ENCODE measurements at places on chromosomes 11 and 22.
A peak's percentile ranks its signal among the peaks of the same experiment; 100 is the strongest.

DNA sequence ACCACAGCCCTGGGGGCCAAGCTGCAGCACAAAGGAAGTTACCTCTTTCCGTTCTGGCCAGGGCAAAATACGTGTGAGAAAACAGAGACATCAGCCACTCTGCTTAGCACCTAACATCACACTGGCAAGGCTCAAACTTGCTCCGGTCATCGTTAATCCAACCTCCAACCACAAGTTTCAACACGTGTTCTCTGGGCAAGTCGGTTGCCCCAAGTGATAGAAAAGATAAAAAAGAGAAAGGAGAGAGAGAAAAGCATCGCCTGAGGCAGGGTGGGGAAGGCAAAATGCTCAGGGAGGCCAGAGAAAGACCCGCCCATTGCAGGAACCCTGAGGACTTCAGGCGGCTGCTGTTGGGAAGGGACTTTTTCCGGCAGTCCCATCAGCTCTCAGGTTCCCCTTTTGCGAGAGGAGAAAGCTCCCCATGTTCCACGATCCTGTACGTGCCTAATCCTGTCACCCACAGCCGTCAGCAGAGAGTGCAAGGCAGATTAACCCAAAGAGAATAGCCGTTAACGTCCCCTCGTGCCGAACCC is 18.5 kb upstream of the B4GALNT4 start:
- DNase-seq = no peak

GRCh38 chr11:128627666-128628324 is 40.4 kb upstream of the ETS1 start:
- DNase-seq = no peak

- peak; percentile 61 for DNase-seq
Measured at GRCh38 chr11:128695539-128696221, 1.8 kb downstream of the FLI1 start.

DNA sequence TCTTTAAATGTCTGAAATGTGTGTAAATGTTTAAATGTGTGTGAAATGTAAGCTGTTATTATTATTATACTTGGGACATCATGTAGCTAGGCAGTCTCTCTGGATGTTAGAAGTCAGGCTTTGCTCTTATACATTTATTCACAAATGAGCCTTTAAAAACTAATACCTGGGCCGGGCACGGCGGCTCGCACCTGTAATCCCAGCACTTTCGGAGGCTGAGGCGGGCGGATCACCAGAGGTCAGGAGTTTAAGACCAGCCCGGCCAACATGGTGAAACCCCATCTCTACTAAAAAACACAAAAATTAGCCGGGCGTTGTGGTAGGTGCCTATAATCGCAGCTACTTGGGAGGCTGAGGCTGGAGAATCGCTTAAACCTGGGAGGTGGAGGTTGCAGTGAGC is 21.7 kb upstream of the CTTN start:
- DNase-seq = no peak

DNA sequence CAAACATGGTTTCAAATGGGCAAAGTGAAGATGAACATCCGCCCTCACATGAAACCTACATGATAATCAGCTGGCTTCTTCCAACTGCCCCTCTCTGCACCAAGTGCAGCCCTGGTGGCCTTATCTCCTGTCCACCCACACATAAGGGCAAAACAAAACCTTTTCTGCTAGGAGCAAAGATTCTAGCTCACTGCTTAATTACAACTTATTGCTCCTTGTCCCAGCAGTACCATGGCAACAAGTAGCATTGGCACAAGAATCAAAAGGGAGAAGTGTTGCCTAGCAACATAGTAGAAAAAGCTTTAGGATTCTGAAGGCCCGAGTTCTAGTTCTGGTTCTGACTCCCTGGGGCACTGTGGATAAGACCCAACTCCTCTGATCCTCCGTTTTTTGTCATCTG is 68.7 kb upstream of the BMAL1 start:
- no peak for DNase-seq

GRCh38 chr11:35624316-35624715 is 6.1 kb downstream of the FJX1 start:
- DNase-seq = no peak

GRCh38 chr11:12927221-12927620 is 81.9 kb upstream of the RASSF10 start:
- DNase-seq = no peak

GRCh38 chr22:50734986-50735738 is 2.8 kb upstream of the ACR start:
- no peak for DNase-seq

- no peak for DNase-seq
Measured at GRCh38 chr22:35197071-35197470, 60.2 kb upstream of the HMGXB4 start.

- no peak for DNase-seq
Measured at GRCh38 chr11:77144857-77145428, 16.9 kb downstream of the MYO7A start.

- DNase-seq = peak; percentile 77
Measured at GRCh38 chr22:25447686-25448434, 116.6 kb upstream of the GRK3 start.

- DNase-seq = no peak
Measured at GRCh38 chr11:65500387-65501185, 1.7 kb downstream of the MALAT1 start.

GRCh38 chr11:1138097-1138496 is 19.7 kb upstream of the MUC5AC start:
- no peak for DNase-seq

DNA sequence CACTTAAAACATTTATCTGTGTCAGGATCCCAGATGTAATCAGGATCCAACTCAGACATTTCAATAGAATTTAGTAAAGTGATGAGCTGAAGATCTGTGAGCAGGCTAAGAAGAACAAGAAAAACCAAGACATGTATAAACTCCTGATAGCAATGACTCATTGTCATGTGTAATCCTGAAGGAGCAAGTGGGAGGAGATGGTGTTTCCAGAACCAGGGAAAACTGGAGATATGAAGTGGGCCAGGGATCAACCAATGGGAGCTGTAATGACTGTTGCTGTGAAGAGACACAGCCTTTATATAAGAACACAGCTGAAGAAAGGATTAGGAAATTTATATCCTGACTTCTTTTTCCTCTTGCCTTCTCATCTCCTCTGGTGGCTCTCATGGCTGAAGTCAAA is 682.5 kb upstream of the ARHGAP42 start:
- DNase-seq = no peak

DNA sequence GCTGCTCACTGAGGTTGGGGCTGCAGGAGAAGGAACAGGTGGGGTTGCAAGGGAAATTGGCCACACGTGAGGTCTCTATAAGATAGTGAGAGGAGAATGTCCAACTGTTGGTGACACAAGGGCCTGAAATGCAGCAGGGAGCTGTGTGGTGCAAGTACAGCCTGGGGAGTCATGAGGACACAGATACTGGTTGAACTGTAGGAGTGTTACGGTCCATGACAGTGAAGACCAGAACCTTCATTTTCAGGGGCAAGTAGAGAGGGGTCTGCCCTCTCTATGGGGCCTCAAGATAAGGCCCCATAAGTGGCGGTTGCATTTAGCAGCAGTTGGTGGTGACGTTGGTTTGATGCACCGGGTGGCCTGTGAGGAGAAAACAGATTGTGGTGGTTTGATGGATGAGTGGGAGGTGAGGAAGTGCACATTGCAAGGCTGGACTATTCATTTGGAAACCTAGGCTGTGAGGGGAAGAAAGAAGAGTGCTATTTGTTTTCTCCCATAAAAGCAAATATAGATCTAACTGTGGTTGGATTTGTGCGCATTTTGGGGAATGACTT is 39.4 kb downstream of the MICAL2 start:
- DNase-seq = no peak

DNA sequence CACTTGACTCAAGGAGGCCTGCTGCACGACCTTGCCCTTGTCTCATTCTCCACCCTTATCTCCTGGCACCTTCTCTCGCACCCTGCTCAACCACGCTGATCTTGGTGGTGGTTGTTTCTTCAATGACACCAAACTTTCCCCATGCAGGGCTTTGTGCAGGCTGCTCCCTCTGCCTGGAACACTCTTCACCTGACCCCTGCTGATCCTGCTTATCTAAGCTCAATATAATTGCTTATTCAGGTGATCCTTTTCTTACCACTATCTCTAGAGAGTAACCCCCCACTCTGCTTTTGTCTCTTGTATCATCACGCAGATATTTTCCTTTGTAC is 604.4 kb downstream of the BUD13 start:
- no peak for DNase-seq

- DNase-seq = no peak
Measured at GRCh38 chr11:80559942-80560341, 1119.1 kb upstream of the TENM4 start.

DNA sequence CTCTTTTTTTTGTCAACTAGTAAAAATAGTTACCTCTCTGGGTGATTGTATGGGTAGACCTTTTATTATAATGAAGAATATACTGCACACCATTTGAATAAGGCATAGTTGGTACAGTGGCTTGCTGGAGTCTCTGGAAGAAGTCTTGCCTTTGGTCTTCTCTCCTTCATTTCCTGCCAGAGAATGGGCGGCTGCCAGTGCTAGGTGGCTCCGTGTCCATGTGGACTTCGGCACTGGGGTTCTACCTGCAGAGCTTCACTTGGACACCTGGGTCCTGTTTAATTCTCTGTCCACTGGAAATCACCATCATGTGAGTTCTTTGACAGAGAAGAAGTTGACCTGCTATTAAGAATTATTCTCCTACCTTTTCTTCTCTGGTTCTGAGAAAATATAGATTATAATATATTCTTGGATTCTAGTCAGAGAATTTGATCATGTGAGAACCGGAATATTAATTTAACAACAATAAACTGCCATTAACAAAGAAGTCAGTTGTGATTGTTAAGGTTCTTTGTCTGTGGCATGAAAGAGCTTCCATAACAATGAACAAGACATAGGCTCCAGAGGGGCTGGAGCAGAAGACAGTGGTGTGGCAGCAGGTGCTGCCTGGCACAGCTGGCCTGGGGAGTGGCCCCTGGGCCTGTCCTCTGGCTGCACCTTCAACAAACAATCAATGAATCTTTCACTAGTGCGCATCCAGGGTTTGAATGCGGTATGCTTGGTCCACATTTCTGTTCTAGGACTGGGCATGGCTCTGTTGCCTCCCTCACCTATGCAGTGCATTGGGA is 77.5 kb downstream of the PPFIBP2 start:
- DNase-seq = no peak
